ENCODE measurements at places on chromosomes 7 and 10.

DNA sequence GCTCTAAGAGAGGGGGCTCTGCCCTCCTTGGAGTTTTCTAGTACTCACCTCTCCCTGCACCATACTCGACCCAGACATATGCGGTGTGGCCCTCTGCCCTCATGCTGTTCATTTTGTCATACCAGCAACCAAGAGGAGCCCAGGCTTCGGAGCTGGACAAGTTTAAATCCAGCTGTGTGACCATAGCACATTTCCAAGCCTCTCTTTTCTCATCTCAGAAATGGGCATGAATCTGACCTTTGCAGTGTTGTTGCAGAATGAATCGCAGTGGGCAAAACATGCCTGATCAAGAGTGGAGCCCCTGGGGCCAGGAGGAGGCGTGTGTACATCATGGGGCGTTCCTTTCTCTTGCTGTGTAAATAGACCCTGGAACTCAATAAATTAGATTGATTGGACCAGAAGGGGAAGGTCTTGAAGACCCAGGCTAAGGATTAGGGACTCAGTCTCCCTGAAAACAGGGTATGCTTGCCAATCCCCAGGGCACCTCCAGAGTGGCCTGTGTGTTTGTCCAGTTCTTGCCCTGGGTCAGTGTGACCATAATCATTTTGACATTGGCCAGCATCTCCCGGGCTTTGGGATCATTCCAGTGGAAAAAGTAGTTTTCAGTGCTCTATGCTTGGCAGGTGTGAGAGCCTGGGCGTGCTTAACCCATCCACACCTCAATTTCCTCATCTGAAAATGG, 59.6 kb downstream of the ZMIZ1 start:
- no peak for DNase-seq

DNA sequence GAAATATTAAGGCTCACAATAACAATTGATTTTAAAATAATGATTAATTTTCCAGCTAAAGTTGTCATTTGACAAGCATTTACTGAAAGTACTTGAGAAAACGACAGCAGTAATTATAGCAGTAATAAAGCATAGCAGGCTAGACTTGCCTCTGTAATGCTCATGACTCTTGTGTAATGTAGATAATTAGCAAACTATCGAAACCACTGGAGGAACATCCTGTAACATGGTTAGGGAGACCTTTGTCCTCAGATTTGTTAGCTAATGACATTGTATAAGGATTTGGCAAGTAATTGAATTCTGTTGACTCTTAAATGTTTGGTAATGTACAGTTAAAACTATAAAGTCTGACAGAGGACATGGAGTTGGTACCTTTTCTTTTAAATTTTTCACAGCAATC, 24.8 kb downstream of the ARL4A start:
- no peak for DNase-seq

DNA sequence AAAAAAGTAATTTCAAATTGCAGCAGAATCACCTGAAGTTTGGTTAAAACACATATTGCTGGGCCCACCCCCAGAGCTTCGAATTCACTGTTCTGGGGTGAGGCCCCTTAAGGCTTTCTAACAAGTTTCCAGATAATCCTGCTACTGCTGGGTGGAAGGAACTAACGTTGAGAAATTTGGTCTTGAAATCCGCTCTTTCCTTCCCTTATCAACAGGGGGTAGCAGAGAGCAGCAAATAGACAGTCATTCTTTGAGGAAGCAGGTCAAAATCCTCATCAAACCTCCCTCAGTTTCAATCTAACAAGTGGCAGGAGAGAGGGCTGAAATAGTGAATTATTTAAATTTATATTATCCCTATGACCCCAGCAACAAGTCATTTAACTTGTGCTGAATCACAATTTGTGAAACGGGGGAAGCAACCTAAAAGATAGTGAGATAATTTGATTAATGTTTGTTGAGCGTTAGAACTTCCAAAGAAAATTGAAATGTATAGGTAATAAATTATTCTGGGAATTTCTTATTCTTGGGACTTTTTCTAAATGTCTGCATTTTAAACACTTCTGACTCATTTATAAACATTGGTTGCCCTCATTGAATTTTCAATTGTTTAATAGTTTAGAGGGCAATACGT, 21.7 kb upstream of the MALSU1 start:
- no peak for DNase-seq

DNA sequence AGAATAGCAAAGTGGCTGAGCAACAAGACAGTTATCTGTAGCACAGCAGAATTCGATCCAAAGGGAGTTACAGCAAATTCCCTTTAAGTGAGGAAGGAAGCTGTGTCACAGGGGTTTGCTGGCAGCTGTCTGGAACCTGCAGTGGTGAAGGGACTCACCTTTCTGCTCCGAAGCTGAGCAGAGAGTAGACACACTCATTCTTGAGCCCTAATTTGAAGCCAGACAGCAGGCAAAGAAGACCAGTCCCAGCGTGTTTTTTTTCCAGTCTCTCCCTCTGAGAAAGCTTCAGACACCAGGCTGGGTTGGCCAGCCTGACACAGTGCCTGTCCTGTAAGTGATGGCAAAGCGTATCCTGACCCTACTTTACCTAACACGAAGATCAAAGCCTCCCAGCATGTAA, 210.7 kb downstream of the TRIL start:
- DNase-seq: no peak

- no peak for DNase-seq
These were observed 115.3 kb downstream of the PIP4K2A start for GRCh38 chr10:22599048-22599561.

GRCh38 chr7:3094701-3095445, 51.2 kb upstream of the CARD11 start:
- peak; percentile 25 for DNase-seq

- DNase-seq: no peak
These were observed 103.9 kb downstream of the LRRC4 start for GRCh38 chr7:127927348-127927696.

GRCh38 chr10:116737627-116738327, 4.6 kb downstream of the HSPA12A start:
- no peak for DNase-seq

DNA sequence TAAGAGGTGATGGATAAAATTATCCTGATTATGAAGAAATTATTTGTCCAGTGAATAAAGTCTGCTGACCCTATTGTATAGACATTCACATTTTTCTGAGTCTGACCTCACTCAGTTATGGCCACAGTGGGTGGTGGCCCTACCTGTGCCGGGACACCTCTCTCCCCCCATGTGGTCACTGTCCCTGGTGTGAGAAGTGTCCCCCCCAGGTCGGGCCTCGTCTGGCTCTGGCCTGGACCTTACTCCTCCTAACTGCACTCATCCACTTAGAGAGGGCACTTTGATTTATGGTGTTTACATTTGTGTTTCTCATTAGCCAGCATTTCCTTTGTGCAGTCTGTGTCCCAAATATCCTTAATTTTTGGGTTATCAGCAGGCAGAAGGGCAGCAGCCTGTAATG, 59.6 kb upstream of the ZNF32 start:
- no peak for DNase-seq

DNA sequence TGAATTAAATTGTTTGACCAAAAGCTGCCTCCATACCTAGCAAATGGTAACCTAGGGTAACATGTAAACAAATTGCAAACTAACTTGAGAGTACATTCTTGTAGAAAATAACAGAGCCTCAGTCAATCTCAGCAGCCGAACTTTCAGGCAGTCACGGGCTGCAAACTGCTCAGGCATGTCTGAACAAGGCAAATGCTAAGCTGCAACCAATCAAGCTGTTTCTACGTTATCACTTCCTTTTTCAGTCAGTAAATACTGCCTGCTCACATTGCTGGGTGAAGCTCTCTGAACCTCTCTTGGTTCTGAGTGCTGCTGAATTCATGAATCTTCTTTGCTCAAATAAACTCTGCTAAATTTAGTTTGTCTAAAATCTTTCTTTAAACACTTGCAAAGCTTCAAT, 1212.4 kb downstream of the SORCS1 start:
- peak; percentile 5 for DNase-seq

DNA sequence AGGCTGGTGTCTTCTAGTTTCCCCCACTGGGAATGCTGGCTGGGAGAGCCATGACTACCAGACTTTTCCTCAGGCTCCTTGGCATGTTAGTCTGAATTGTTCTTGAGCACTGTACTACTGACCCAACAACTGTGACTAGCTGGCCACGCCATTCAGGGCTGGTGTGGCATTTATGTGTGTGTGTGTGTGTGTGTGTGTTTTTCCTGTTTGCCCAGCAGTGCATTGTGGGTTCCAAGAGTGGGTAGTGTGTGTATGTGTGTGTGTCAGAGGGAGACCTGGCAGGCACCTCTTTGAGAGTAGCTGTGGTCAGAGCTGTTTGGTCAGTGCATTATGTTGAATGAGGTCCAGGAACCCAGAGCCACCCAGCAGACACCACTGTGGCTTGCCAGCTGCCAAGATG, 9.2 kb downstream of the PCBD1 start:
- DNase-seq: no peak

DNA sequence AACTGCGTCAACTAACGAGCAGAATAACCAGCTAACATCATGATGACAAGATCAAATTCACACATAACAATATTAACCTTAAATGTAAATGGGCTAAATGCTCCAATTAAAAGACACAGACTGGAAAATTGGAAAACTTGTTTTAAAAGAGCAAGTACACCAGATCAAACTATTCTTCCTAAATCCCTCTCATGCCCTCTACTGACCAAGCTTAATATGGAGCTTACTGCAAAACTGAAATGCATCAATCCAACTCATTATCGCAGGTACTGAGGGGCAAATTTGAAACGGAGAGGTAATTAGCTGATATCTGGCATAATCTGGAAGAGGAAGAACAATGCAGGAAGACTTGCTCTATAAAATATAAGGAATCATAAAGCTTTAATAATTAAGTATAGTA, 1223.8 kb downstream of the NXPH1 start:
- DNase-seq: no peak

DNA sequence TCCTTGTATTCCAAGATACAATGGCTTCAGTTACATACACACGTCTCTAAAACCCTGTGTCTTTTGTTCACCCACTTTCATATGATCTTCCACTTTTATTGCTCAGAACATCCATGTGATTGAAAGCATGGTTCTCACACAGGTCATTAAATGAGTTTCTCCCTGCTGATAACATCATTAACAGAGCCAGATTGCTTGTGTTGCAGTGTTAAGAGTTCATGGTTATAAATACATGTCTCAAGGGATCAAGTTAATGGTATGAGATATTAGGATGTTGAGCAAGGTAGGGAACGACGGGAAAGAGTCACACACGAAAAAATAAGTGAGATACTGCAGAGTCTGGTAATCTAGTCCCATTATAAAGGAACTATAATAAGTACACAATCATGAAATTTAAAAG, 861.5 kb downstream of the SORCS1 start:
- DNase-seq: no peak
